Stimulated activated CD4-positive, alpha-beta T cell treated with anti-CD3 and anti-CD28 coated beads, TNF-alpha, amount 100 ng/mL, for 1 hour (primary cell): ENCODE measurements at places on chromosomes 12 and 14.
A peak's percentile ranks its signal among the peaks of the same experiment; 100 is the strongest.

DNA sequence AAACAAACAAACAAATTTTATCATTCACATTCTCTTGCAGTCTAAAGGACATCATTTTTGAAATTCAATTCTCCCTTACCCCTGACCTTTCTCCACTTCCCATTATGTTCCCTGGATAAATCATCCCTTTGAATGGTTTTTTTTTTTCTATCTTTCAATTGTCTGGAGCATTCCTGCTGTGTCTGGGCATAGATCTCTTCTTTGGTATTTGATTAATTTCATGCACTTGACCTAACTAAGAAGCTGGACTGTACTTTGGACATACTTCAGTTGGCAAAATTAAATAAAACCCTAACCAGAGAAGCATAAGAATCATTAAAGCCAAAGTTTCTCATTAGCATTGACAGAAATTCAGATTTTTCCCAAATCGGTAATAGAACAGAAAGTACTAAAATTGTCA, 163.6 kb upstream of the BMP4 start:
- DNase-seq = no peak

- DNase-seq = no peak
Measured at GRCh38 chr14:66240105-66240504, 246.1 kb upstream of the CCDC196 start.

- no peak for DNase-seq
Measured at GRCh38 chr12:108302403-108303311, 36.5 kb downstream of the CMKLR1 start.

- no peak for DNase-seq
Measured at GRCh38 chr12:64814432-64814831, 10.0 kb upstream of the TBC1D30 start.

GRCh38 chr12:109578330-109578927, 4.8 kb downstream of the MVK start:
- no peak for DNase-seq

DNA sequence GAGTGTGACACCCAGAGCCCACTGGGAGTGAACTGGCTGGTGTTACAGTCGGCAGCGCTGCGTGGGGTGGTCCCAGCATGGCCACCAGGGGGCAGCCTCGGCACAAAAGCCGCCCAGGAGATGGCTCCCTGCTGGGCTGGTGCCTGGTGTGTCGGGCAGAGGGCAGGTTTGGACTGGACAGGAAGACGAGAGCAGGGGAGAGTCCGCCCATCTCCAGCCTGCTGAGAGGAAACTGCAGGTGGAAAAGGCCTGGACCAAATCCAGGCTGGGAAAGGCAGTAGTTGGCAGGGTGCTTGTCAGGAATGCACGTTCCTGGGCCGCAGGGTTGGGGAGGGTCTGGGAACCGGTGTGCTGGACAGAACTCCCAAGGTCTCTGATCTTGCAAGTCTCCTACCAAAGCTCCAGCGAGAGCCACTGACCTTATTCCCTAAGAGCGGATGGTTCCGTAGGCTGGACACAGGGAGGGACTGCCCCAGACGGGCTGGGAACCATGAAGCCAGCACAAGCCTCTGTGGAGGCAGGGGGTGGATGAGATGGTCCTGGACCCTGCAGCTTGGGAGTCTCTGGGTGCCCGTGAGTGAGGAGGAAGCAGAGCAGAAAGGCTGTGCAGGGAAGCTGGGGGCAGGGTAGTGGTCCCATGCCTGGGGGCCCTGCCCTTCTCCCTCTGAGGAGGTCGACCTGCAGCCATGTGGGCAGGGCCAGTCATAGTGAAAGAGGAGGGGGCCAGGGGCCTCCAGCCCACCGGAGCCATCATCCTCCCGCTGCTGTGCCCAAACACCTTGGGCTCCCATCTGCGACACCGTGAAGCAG, 1.8 kb downstream of the AHNAK2 start:
- peak; percentile 88 for DNase-seq

DNA sequence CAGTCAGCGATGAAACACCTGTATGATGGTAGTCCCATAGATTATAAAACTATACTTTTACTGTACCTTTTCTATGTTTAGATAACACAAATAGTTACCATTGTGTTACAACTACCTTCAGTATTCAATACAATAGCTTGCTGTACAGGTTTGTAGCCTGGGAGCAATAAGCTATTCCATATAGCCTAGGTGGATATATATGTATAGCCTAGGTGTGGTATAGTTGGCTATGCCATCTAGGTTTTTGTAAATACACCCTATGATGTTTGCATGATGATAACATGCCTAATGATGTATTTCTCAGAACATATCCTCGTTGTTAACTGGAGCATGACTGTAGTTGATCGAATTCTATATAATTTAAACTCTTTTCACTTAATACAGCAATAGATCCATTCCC, 316.1 kb downstream of the FUT8 start:
- DNase-seq = no peak

- DNase-seq = no peak
Measured at GRCh38 chr12:114668151-114668885, 15.7 kb downstream of the TBX3 start.

DNA sequence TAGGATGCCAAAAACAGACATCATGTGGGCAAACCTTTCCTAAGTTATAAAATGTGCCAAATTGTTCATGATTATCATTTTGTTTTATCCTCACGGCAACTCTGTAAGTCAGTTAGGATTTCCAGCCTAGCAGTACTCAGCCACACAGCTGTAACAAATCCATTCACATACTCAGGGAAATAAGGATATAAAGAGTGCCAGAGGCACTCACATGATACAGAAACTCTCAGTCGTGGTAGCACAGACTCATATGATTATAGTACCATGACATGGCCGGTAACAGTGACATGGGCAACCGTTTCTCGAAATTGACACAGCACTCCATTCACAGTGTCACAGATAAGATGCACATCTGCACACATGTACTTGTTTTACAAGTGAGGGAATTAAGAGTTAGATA, 344.2 kb downstream of the LRIG3 start:
- DNase-seq = no peak
